ENCODE measurements at places on chromosomes 2 and 18.

DNA sequence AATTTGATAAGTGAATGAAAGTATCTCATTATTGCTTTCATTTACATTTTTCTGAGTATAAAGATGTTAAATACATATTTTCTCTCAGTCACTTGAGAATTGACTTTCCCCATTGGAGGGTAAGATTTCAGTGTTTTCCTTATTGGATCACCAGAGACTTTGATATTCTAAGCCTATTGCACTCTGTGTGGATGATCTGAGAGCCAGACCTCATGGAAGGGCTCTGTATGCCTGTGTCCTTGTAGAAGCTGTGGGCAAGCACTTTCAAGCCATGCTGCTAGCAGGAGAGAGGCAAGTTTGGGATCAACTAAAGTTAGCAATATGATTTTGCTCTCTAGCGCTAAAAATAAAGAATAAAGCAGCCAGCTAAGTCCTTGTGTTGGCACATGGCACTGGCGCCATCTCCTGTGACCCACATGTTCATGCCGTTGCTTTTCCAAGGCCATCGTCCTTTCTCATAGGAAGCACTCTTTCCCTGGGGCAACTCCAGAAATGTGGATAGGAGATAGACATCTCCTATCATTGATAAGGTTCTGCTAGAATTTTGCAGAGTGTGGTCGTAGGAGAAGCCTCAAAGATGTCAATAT lies 72.6 kb downstream of the AOX1 start:
- DNase-seq, result no peak

DNA sequence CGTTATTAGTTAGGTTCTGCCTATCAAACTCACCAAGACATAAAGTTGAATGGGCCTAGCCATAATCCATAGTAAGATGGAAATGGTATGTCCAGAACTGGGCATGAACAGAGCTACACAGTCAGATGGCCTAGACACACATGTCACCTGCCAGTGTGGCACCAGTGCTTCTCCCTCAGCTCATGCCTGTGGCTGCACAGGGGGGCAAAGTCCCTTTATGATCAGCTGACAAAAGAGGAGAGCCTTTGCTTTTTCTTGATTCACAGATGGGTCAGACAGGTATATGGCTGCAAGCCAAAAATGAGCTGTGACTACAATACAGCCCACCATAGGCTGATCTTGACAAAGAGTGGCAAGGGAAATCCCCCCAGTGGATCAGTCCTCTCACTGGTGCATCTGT lies 28.3 kb upstream of the STARD7 start:
- no peak for DNase-seq

DNA sequence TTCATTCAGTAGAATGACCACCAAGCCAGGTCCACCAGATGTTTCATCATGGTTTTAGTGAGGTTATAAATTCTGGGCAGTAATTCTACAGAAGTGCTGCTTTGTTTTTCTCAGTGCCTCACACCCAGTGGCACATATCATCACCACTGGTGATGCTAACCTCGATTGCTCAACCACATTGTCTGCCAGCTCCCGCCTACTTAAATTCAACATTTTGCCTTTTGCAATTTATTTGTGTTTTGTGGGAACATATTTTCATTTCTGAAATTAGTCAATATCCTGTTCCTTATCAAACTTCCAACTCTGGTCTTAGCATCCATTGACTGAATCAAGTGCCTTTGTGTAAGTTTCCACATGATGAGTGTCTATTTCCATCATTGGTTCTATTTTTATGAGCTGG lies 62.3 kb upstream of the TMEM178A start:
- no peak for DNase-seq

- DNase-seq, result no peak
Observed at GRCh38 chr2:151552287-151552686, 142.6 kb downstream of the RIF1 start.

GRCh38 chr2:204885747-204886146 lies 340.5 kb downstream of the PARD3B start:
- no peak for DNase-seq

DNA sequence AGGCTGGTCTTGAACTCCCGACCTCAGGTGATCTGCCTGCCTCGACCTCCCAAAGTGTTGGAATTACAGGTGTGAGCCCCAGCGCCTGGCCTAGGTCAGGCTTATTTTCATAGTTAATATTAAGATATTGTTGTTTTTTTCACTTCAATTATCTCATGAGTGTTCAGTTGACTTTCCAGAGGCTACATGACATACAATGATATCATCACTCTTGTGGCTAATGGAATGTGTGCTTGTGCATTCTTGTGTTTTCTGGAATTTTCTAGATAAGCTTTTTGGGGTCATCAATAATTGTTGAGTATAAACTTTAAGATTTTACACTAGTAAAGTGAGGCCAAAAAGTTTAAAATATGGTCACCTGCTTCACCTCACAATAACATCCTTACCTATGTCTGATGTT lies 180.9 kb downstream of the FIGN start:
- no peak for DNase-seq

DNA sequence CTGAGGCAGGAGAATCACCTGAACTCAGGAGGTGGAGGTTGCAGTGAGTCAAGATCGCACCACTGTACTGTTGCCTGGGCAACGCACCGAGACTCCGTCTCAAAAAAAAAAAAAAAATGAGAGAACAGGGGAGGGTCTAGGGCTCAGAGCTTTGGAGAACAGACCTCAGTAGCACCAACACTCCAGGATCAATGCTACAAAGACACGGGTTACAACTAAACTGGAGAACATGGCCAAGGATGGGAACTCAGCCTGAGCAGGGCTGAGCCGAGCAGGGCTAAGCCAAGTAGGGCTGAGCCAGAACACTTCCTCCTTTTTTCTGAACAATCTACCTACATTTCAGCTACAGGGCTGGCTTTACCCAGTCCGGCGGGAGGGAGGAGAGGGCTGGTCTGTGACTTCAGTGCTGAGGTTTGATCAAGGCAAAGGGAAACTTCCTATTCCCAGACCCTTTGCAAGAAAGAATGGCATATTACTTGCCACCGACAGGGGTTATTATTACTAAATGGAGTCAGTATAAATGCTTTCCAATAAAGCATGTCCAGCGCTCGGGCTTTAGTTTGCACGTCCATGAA lies 2.9 kb upstream of the CASP8 start:
- no peak for DNase-seq

GRCh38 chr2:113277474-113278072 lies 1.1 kb downstream of the PAX8 start:
- no peak for DNase-seq

DNA sequence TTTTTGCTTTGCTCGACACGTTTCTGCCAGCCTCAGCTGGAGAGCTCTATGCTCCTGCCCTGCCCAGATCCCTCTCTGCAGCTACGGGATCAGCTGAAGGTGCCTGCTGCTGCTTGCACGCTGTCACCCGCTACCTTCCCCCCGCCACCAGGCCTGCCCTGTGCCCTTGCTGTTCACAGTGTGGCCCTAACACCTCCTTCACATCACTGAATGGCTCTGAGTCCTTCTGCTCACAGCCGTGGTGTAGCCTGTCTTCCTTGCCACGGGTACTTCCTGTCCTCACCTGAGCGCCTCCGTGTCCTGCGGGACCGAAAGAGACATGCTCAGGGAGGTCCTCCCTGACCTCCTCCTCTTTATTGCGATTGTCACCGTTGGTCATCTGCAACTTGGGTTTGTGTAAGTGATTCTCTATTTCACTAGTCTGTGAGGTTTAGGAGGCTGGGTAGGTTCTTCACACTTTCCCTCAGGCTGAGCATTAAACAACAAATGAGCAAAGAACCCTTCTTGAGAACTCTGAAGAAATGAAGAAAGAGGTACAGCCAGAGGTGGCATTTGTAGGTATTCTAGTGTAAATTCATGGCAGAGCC lies 127.5 kb downstream of the NCK2 start:
- no peak for DNase-seq
